ENCODE measurements at places on chromosomes 12 and 14.

DNA sequence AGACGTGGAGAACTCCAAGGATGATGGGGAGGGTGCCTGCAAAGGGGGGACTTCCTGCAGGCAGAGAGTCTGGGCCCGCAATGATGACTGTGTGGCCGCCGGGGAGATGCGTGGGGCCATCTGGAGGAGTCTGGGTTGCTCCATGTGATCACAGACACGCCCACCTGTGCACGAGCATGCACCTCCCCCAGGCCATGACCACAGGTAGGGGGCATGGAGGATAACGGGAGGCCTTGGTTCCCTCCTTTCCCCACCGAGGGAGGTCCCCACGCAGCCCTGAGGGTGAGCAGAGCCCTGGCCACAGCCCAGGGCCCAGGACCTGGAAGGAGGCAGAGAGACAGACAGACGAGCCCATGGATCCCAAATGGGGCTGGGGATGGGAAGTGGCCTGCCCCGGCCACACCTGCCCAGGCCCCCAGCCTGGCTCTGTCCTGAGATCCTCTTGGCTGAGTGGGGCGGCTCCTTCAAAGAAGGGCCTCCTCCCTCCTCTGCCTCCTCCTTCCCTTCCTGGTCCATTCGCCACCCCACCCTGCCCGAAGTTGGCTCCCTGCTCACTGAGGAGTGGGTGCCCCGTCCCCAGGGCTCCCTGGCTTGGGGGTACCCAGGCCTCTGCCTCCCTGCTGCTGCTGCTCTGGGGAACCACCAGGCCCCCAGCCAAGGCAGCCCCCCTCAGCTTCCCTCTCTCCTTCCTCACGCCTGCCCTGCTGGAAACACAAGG lies 138.2 kb downstream of the CALM1 start:
- no peak for DNase-seq

DNA sequence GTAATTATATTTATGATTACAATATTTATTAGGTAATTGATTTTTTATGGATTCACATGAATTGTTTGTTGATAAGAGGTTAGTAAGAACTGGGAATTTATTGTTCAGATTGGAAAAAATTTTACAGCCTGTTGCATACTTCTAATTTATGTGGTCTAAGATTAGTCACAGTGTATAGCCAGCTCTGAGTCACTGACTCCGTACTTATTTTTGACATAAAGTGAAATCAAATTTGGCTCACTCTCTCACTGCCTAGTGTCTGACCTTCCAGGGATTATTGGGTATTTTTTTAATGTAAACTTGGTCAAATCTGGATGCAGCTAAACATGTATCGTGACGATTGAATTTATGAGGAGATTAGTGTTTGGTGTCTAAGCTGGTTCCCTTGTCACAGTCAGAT lies 109.3 kb downstream of the PTPRQ start:
- no peak for DNase-seq

- DNase-seq, result no peak
Measured at GRCh38 chr14:33486332-33486890, 464.5 kb downstream of the EGLN3 start.

DNA sequence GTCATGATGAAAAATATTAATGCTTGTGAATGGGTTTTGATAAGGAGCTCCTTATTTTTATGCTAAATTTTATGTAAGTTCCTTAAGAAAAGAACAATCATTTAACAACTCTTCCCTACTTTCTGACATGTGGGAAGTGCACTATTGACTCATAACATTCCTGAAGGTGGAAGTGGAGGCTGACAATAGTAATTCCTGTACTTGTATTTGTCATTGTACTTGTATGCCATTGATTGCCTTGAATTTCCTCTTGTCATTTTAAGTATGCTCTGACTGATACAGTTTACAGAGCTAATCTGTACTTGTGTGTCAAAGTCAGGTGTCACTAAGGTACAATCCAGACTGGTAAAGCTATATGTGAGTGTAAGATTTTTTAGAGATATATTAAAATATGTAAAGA lies 440.0 kb downstream of the SLC16A7 start:
- no peak for DNase-seq

GRCh38 chr14:67400434-67400833 lies 11.5 kb downstream of the PLEK2 start:
- DNase-seq, result no peak

DNA sequence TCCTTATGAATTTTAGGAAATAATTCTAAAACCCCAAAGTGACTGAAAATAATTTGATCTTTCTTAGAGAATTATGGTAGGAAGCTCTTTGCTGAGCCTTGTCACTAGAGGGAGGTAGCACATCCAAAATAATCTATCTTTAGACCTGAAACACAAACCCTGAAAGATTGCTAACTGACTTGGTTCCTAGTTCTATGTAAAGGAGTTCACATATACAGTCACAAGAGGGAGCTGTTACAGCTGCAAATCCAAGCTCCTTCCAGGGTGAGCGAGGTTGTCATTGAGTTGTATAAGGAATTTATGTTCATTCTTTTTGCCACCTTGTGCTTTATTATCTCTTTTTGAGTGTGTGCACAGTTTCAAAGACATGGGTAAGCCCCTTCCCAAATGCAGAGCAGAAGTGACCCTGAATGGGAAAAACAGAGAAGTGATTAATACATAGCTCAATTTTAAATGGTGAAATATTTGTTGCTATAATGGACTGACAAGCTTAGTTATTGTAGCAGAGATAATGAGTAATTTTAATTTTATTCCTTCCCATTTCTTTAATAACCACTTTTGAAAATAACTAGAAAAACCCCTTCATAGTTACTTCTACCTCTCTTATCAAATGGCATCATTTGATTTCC lies 387.9 kb downstream of the DAD1 start:
- DNase-seq, result no peak

DNA sequence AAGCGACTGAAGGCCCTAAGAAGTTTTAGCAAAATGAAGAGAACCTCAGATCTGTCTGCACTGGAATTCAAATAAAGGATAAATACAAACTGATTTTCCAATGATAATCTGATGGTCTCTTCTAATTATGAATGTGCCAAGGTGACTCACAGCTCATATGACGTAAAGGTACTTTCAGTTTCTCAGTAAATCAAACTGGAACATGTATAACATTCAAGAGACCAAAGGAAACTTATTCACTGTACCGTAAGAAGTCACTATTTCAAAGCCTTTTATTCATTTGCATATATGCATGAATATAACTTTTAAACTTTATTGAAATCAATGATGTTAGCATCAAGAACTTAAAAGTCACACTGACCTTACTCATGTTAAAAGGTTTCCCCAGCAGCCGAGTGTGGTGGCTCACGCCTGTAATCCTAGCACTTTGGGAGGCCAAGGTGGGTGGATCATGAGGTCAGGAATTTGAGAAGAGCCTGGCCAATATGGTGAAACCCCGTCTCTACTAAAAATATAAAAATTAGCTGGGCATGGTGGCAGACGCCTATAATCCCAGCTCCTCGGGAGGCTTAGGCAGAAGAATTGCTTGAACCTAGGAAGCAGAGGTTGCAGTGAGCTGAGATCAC lies 52.2 kb downstream of the ATXN2 start:
- no peak for DNase-seq

DNA sequence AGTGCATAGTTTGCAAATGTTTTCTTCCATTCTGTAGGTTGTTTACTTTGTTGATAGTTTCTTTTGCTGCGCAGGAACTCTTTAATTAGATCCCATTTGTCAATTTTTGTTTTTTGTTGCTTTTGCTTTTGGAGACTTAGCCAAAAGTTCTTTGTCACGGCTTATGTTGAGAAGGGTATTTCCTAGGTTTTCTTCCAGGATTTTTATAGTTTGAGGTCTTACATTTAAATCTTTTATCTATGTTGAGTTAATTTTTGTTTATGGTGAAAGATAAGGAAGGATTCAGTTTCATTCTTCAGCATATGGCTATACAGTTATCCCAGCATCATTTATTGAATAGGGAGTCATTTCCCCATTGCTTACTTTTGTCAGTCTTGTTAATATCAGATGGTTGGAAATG lies 51.9 kb downstream of the SYNE2 start:
- no peak for DNase-seq

GRCh38 chr14:42111355-42111754 lies 504.7 kb downstream of the LRFN5 start:
- no peak for DNase-seq

- no peak for DNase-seq
Measured at GRCh38 chr12:112408621-112409020, 784 bp downstream of the RPL6 start.

DNA sequence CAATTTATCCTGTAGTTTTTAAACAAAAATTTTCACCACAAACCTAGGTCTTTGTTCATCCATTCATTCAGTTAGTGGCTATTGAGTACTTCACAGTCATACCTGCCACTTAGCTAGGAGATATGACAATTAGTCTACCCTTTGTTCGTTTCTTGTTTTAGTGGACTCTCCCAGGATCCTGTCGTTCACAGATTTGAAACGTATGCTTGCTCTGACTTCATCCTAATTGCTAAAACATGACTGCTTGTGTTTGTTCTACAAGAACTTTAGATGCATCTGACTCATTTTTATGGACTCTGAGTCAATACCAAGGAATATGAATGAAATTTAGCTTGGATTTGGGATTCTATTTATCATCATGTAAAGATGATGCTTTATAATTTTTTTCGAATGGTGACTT lies 69.5 kb downstream of the TBC1D30 start:
- no peak for DNase-seq

GRCh38 chr12:66688846-66689439 lies 10.1 kb upstream of the GRIP1 start:
- no peak for DNase-seq
